IMR-90 (cell line): ENCODE measurements at places on chromosomes 12 and 14. TPM values are rescaled to one million over a fixed set of nuclear protein-coding genes. Genes with fewer than 3 reads are reported as not detected.

ASB2 gene
- total RNA-seq: 0.54 and 0.83 TPM in 2 replicates

PUS1 gene
- total RNA-seq: 11.4 and 14.0 TPM in 2 replicates

LIN52 gene
- total RNA-seq: 8.3 and 11.5 TPM in 2 replicates

DNAL1 gene
- 5.4 and 9.7 TPM in 2 replicates for total RNA-seq

FITM1 gene
- not detected in 2 replicates for total RNA-seq

PCNX4 gene
- total RNA-seq: 128 and 151 TPM in 2 replicates

PTCSC3 gene
- total RNA-seq: not detected in 2 replicates

HPD gene
- total RNA-seq: 0.18 TPM in 1 of 2 replicates, not detected in the other
